ENCODE measurements at places on chromosomes 6 and 20. TPM values are rescaled to one million over a fixed set of nuclear protein-coding genes. Genes with fewer than 3 reads are reported as not detected.

Gene SIRPB2
- 5.5 TPM for total RNA-seq

Gene KATNA1
- total RNA-seq = 17.5 TPM

Gene SLC22A7
- total RNA-seq = 0.18 TPM

Gene LY6G6D
- not detected for total RNA-seq

Gene PRR18
- total RNA-seq = 0.18 TPM

Gene IP6K3
- 11.6 TPM for total RNA-seq

Gene COX4I2
- 4.5 TPM for total RNA-seq

Gene RNGTT
- 19.3 TPM for total RNA-seq

Gene NNAT
- total RNA-seq = 39.2 TPM

Gene MTCH1
- 146 TPM for total RNA-seq

Gene CST11
- total RNA-seq = not detected

Gene MYLK2
- 21.3 TPM for total RNA-seq

Gene C6orf163
- 6.2 TPM for total RNA-seq

Gene CFAP61
- total RNA-seq = 7.1 TPM

Gene SMPD2
- total RNA-seq = 12.9 TPM

Gene VGLL2
- total RNA-seq = 3.4 TPM

Gene SRMS
- total RNA-seq = 0.12 TPM

Gene ECT2L
- 0.06 TPM for total RNA-seq

Gene DTD1
- 29.0 TPM for total RNA-seq

Gene FRK
- total RNA-seq = 9.6 TPM

Gene TNNC2
- total RNA-seq = 555 TPM

Gene RNF39
- not detected for total RNA-seq

Gene CEP85L
- 34.6 TPM for total RNA-seq

Gene HLA-DRA
- total RNA-seq = 136 TPM

Gene ARMC2
- 4.4 TPM for total RNA-seq

Gene MTO1
- total RNA-seq = 23.9 TPM

Gene OLIG3
- total RNA-seq = not detected

Gene ROS1
- total RNA-seq = 0.23 TPM

Gene C4B
- total RNA-seq = 45.4 TPM

Gene ANGPT4
- total RNA-seq = 0.12 TPM

Gene ESR1
- total RNA-seq = 3.5 TPM

Gene ZSCAN26
- 31.0 TPM for total RNA-seq

Gene XKR7
- 0.23 TPM for total RNA-seq

Gene MCCD1
- total RNA-seq = 9.8 TPM

Gene ELOVL4
- total RNA-seq = 2.3 TPM

Gene TAPBP
- 81.6 TPM for total RNA-seq

Gene SLC25A27
- 31.8 TPM for total RNA-seq

Gene FNDC11
- total RNA-seq = 1.6 TPM

Gene HLA-DQA1
- total RNA-seq = 4.4 TPM

Gene PTGIS
- 43.4 TPM for total RNA-seq

Gene KIF6
- 2.2 TPM for total RNA-seq

Data from metanephros (tissue), 2 donors.